ENCODE measurements at places on chromosomes 6 and 20.

GRCh38 chr20:24491041-24491756 lies 21.8 kb downstream of the SYNDIG1 start:
- no peak for DNase-seq

DNA sequence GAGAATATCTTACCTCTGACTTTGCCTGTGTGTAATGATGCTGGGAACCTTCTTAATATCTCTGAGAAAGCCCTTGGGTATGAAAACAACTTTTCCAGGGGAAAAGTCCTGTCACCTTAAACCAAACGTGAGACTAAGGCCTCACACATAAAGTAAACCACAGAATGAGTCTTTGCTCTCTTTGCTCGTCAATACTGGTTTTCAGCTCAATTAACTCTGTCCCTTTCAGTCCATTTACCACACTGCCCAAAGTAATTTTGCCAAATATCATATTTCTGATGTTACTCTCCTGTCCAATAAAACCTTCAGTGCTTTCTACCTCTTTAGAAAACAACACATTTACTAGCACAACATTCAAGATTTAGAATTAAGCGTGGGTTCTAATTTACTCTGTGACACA lies 100.5 kb upstream of the HMGCLL1 start:
- no peak for DNase-seq

DNA sequence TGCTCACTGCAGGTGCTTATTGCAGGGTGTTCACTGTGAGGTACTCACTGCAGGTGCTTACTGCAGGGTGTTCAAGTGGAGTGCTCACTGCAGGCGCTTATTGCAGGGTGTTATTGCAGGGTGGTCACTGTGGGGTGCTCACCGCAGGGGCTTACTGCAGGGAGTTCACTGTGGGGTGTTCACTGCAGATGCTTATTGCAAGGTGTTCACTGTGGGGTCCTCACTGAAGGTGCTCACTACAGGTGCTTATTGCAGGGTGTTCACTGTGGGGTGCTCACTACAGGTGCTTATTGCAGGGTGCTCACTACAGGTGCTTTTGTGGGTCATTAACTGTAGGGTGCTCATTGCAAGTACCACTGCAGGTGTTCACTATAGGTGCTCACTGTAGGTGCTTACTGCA lies 20.2 kb downstream of the APMAP start:
- no peak for DNase-seq

DNA sequence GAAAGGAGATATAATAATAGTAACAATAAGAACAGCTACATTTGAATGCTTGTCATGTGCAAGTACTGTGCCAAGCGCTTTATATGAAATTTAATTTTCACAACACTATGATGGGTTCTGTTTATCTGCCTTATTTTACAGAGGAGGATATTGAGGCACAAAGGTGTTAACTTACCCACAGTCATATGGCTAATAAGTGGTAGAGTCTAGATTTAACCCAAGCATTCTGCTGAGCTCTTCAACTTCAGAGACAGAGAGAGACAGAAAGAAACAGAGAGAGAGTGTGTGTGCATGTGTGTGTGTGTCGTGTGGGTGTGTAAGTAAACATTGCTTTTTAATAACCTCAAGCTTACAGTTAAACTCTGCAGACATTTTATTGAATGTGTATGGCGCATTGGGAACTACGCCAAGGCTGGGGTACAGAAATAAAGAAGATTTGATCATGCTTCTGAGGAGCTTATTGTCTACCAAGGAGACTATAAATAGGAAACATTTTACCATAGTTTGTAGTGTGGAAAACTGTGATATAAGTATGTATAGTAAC lies 12.9 kb downstream of the TBPL1 start:
- DNase-seq: no peak

GRCh38 chr6:11262242-11262641 lies 29.8 kb upstream of the NEDD9 start:
- DNase-seq: no peak

- DNase-seq: no peak
Observed at GRCh38 chr20:32574296-32575226, 10.6 kb downstream of the NOL4L start.

DNA sequence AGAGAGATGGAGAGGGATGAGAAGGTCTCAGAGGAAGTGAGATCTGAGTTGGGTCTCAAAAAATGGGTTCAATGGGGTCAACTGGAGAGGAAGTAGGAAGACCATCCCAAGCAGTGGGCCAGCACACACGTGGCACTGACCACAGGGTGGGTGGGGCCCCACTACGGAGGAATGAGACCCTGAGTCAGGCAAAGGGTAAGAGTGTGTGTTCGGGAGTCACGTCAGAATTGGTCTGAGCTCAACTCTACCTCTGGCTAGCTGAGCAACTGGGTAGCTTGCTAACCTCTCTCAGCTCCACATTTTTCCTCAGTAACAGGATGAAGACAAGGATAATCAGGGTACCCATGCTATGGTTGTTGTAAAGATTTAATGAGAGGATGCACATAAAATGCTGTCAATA lies 79.0 kb downstream of the TRERF1 start:
- no peak for DNase-seq

DNA sequence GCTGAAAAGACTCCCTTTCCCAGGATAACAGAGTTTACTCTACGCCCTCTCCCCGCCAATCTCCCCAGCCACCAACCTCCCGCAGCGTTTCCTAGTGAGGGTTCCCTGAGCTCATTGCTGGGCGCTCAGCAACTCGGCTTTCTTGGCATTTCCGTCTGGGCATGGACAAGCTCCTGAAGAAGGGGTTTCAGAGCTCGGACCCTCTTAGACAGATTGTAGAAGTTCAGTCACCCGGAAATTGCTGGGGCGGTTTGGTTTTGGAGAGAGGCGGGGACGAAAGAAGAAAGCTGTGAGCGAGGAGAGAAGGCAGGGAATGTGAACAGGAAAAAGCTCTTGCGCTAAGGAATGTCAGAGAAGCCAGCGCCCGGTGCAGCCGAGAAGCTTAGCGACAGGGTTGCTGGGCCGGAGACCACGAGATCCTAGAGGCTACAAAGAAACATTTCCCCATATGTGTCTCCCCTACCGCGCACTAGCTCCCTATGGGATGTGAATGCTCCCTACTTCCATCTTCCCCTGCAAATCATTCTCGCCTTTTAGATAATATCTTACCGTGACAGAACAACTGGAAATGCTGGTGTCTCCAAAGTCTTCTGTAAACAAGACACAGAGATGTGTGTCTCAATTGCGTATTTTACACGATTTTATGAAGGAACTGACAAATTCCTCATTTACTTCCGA lies 15.8 kb downstream of the POM121L2 start:
- no peak for DNase-seq

Measured in stimulated activated CD4-positive, alpha-beta T cell treated with anti-CD3 and anti-CD28 coated beads, Interleukin-12 subunit alpha, Interleukin-12 subunit beta, amount 100 ng/mL, for 24 hours (primary cell).